ENCODE measurements at places on chromosomes 16 and 17.

- DNase-seq, result no peak
Observed at GRCh38 chr17:60170835-60171752, 21.3 kb downstream of the CA4 start.

DNA sequence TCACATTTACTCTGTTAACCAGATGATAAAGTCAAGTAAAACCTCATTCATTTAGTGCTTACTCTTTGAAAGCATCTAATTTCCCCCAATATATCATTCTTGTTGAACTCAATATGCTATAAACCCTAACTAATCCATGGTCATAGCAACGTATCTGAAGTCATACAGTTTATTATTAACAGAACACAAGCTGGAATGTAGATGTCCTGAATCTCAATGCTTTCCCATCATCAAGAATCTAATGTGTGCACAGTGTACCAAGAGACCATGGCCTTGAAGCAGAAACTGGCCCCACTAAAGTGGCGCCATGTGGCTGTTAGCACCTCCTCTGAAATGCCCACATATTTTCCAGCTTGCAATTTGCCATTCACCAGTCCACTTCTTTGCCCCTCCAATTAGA lies 245.8 kb downstream of the SOX9 start:
- DNase-seq, result no peak

DNA sequence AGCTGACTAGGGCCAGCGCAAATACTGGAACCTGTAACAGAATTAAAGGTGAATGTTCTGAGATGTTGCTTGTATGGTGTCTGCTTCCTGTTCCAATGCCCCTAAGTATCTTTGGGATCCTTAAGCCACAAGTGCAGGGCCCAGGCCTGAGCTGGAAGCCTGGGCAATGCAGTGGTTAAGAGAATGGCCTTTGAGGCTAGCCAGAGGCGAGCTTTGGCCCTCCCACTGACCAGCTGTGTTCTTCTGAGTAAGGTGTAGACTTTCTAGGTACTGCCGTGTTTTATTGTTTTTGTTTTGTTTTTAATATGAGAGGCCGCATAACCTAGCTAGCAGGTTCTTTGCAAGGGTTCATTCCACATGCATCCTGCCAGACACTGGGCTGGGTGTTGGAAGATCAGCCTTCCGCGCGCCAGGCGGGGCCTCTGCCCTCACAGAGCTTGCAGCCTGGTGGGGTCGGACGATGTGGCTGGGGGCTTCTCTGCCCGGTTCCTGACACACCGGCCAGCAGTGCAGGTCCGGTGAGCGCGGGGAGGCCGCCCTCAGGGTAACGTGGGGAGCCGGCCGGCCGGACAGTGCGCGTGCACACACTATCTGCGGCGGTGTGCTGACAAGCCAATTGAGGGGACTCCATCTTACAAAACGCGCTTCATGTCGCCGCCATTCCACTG lies 551 bp upstream of the MLX start:
- no peak for DNase-seq

GRCh38 chr17:74356646-74357465 lies 4.8 kb downstream of the BTBD17 start:
- DNase-seq, result no peak

GRCh38 chr16:58497935-58498334 lies 2.0 kb upstream of the NDRG4 start:
- no peak for DNase-seq

DNA sequence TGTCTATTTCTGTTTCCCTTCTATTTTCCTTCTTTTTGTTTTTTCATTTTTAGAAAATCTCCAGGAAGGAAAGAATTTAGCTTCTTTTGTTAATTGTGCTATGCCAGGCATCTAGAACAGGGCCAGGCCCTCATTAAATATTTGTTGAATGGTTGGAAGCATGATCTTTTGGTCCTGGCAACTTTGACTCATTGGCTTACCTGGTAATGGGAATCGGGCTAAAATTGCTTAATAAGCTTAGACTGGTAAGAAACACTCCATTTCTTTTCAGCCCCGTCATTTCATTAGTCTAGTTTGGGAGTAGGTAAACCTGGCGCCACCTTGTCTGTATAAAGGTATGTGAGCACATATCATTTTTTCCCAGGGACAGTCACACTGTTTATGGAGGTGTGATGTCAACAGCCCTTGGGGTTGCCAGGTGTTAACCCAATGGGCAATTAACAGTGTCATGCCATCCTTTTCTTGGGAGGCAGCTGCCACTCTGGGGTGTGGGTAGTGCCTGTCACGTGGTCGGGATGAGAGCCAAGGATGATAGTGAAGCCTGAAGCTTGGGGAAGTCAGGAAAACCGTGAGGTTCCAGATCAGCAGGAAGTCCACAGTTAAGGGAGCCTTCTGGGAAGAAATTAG lies 9.5 kb upstream of the NDEL1 start:
- DNase-seq, result no peak

GRCh38 chr17:43576563-43577229 lies 30.6 kb upstream of the ETV4 start:
- peak; percentile 58 for DNase-seq

DNA sequence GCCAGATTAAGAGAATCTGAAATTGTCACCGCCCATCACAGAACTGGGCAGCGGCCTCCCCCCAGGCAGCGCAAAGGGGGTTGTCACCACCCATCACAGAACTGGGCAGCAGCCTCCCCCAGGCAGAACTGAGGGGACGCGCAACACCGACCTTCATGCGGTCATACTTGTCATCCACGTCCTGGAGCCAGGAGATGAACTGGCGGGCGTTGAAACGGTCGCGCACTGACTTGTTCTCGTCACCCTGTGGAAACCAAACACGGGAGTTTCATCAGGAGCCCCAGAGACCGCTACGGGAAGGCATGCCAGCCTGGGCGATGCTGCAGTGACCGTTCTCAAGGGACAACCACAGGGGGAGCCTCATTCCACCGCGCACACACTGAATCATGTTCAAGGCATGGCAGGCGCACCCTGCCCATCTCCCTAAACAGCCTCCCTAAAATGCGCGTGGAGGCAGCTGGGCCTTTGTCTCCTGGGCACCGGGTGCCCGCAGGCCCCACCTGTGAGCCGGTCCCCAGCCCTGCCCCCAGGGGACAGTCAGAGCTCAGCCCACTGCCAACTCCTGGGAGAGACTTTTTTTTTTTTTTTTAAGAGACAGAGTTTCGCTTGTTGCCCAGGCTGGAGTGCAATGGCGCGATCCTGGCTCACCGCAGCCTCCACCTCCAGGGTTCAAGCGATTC lies 53.3 kb downstream of the ZNF778 start:
- DNase-seq, result no peak

DNA sequence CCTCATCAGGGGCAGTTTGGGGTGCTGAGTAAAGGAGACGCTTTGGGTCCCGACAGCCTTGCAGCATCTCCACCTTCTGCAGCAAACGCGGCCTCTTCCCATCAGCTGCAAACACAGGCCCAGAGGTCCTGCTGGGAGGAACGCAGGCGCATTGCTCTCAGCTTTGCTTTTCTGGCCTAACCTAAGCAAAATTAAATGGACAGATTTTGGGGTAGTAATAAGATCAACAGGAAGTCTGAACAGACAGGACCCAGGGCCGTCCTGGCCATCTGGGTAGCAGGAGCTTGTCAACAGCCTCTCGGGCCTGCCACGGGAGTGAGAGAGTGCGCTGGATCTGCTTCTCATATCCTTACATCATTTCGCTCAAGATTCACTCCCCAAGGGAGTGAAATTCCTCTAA lies 7.2 kb downstream of the NUBP1 start:
- DNase-seq, result no peak

- no peak for DNase-seq
Observed at GRCh38 chr16:87812200-87812656, 46.4 kb upstream of the KLHDC4 start.

- DNase-seq, result no peak
Observed at GRCh38 chr17:47855737-47856136, 4.8 kb upstream of the SP6 start.

DNA sequence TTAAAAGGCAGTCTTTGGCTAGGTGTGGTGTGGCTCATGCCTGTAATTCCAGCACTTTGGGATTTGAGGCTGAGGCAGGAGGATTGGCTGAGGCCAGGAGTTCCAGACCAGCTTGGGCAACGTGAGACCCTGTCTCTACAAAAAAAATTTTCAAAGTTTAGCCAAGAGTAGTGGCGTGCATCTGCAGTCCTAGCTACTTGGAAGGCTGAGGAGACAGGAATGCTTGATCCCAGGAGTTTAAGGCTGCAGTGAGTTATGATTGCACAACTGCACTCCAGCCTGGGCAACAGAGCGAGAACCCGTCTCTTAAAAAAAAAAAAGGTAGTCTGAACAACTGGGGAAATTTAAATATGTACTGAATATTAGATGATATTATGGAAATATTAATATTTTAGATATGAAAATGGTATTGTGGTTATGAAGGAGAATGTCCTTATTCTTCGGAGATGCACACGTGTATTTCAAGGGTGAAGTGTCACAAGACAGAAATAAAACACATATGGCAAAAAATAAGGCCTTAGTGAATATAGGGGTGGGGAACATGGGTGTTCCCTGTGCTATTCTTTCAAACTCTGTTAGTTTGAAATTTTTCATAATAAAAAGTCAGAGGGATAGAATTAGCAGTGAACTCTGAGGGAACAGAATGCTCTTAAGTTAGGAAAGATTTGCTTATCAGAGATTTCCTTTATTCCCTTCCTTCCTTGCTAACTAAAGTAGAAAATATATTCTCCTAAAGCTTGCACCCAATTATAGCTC lies 144.7 kb downstream of the CDK5R1 start:
- DNase-seq, result no peak

DNA sequence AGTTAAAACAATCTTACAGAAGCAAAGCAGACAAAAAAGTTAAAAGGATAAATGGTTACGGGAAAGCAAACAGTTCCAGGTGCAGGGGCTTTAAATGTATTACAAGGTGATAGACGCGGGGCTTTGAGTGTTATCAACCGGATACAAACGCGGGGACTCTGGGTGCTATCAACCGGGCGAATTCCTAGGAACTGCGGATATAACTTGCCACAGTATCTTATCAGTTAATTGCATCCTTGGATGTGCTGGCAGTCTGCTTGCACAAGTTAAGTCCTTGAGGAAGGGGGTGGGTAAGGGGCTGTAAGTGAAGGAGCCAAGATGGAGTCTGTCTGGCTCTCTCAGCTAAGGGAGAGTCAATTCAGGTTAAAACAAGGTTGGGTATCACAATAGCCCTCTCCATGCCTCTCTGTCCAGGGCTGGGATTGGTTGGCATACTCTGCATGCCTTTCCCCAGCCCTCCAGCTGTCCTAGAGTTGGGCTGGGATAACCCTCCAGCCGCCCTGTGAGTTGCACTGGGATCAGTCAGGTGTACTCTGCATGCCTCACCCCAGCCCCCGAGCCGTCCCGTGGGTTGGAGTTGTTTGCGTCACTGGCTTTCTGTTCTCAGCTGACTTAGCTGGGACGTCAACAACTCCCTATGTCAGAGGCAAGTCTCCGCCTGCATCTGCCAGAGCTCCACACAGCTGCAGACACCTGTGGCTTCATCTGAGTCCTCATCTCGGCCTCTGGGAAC lies 40.9 kb downstream of the TMEM235 start:
- peak; percentile 61 for DNase-seq

- no peak for DNase-seq
Observed at GRCh38 chr16:595942-596735, 6.3 kb downstream of the RAB40C start.

GRCh38 chr17:15342460-15342859 lies 1.1 kb upstream of the TEKT3 start:
- DNase-seq, result no peak

DNA sequence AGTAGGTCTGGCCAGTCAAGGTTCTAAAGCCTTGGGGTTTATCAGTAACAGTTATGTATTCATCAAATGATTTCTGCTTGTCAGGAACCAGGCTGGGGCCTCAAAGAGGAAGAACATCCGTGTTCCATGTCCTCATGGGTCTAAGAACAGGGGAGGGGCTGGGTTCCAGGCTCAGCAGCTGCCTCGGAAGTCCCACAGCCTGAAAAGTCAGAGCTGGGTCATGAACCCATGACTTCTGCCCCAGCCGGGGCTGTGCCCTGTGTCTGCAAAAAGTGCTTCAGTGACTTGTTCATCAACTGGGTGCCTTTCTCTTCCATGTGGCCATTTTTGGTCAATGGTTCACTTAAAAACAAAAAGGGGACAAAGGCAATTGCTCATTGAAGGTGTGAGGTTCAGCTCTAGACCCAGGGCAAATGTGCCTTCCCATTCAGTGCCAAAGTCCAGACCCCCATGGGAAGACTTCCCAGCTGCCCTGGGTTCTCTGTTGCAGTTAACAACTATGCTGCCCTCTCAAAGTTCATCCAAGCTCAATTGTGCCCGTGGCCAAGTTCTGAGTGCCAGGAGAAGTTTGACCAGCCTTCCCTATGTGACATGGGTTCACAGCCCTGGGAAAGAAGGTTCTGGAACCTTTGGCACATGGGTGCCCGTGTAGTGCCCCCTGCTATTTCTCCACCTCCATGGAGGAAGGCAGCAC lies 18.5 kb downstream of the TBKBP1 start:
- DNase-seq, result no peak

GRCh38 chr17:45917081-45917480 lies 22.7 kb downstream of the MAPT start:
- DNase-seq, result no peak

- peak; percentile 89 for DNase-seq
Observed at GRCh38 chr17:48944515-48945260, at the start of gene SNF8. Gene SNF8 (minus strand): TSS chr17:48944842. CDS start chr17:48944734, 108 bp downstream.

DNA sequence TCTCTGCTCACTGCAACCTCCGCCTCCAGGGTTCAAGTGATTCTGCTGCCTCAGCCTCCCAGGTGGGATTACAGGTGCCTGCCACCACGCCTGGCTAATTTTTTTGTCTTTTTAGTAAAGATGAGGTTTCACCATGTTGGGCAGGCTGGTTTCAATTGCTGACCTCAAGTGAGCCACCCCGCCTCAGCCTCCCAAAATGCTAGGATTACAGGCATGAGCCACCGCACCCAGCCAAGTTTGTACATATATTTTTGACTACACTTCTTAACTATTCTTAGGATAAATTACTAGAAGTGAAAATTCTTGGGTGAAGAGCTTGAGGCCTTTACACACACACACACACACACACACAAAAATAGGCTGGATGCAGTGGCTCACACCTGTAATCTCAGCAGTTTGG lies 1.4 kb upstream of the ITGAM start:
- DNase-seq, result no peak

GRCh38 chr16:67844497-67844896 lies 2.2 kb upstream of the NUTF2 start:
- no peak for DNase-seq

- DNase-seq, result no peak
Observed at GRCh38 chr16:3780570-3780969, 63.2 kb upstream of the TRAP1 start.

DNA sequence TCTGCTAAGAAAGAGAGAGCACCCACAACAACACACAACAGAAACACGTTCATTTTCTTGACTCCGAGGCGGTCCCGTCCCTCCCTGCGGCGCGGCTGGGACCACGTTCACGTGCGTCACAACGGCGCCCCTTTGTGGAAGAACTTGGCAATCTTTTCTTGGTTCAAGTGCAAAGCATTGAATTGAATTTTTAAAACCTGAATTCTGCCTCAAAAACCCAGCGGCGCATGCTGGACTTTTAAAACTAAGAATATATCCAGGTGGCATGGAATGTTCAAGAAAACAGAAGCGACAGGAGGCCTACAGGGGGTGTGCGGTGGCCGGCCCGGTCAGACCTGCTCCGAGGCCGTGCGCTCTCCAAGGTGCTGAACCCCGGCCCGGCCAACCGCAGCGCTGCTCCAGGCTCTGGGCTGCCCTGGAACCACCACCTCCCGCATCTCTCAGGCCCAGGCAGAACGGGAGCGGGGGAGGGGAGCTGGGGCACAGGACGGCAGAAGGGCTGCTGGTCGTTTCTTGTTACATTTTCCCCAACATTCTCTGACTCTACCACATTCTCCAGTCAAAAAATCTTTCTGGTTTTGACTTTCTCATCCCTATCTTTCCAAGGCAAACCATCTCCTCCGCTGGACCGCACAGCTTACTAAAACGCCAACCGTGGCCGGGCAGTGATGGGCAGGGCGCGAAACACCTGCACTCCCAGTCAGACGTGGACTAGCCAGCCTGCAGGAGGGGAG lies 3.4 kb upstream of the HEXD start:
- peak; percentile 75 for DNase-seq

GRCh38 chr17:64508683-64509082 lies 1.9 kb downstream of the CEP95 start:
- DNase-seq, result no peak
